ENCODE measurements at places on chromosomes 4 and X.

DNA sequence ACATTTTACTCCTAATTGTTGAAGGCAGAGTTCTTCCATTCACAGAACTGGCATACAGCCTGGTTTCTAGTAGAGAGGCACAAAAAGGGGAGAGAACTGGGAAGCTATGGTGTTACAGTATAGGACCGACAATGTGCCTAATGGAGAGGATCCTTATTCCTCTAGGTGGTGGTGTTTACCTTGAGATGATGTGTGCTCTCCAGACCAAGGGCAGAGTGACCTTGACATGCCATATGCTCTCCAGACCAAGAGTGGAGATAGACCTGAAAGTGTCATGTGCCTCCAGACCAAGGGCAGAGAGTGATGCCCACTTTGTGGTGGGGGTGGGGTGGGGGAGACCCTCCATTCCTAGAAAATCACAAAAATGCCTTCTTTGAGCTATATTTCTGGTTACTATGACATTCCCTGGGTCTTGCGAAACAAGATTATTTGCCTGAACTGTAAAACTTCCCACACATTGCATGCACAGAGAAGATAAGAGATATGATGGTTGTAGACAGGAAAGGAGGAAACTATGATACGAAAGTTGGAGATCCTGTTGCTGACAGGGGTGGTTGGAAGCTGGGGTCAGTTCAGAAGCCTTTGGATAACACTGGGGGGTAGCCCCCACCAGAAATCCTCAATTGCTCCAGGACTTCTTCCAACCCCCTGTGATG, 119.7 kb downstream of the TEX13C start:
- DNase-seq: no peak

GRCh38 chr4:102469806-102470205, 31.4 kb upstream of the NFKB1 start:
- no peak for DNase-seq

DNA sequence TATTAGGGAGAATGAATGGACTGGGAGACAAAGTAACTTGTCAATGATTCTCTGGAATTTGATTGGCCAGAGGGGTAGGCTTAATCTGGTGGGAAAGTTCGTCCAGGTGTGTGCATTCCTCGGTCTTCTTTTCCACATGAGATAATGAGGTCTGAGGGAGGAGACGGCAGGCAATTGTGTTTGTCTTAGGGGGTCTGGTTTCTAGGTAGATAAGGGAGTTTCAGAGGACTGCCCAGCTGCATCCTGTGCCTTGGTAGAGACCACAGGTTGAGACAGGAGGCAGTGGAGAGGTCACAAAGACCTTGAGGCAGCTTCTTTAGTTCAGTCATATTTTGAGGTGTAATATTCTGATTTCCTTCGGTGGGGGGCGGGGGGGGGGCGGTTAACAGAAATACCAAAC, 4.3 kb downstream of the MGST2 start:
- DNase-seq: no peak

DNA sequence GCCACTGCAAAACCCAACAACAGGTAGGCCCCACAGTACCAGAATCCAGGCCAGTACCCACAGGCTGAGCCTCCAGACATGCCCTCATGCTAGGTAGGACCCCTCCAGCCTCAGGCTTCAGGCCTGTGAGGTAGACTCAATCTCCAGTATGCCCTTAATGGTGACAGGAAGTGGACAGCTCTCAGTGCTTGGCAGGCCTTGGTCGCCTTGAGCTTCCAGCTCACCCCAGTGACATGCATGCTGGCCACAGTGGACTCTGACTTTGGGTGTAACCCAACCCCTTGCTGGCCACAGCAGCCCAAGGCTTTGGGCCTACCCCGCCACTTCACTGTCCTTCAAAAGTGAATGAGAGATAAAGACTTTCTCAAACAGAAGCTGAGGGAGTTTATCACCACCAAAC, 324.2 kb downstream of the ANTXR2 start:
- DNase-seq: no peak

DNA sequence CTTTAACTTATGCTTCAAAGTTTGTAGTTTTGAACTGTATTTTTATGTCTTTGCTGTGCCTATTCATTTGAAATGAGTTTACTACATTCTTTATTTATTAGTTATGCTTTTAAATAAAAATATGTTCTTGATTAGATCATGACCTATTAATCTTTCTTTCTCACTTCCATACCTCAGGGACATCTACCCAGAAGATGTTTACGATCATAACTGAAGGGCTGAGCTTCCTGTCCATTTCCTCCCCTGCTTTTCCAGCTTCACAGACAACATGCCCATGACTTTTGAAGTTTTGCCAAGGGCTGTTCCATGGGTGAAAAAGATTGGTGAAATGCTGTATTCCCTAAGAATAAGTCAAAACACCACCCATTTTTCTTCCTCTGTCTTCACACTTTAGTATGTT, 99.7 kb upstream of the DDIT4L start:
- no peak for DNase-seq

DNA sequence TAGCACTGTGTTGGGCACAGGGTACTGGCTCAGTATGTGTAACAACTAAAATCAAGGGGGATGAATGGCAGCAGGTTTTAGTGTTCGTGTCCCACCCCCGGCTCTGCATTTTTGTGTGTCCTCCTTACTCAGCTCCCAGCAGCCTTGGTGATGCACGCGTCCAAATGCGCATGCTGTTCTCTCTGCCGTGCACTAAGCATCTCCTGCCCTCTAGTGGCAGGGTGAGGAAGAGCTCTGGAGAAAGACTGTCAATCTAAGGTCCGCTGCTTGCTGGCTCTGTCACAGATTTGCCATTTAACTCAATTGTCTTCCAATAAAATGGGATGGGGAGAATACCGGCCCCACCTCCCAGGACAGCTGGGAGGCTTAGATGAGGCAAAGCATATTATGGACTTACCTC, 61.4 kb downstream of the WFS1 start:
- no peak for DNase-seq

DNA sequence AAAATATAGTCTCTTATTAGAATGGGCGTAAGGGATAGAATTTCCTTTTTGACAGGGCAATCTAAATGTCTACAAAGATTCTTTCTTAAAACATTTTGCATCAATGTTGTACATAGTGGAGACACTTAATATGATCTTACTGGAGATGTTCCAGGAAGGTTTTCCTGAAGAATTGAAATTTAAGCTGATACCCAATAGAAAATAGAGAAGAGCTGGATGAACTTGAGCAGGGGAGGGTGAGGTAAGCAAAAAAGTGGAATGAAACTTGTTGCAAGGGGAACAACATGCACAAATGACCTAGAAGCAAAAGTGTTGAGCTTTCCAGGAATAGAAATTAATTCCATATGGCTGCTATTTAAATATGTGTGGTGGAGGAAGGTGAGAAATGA, 19.7 kb downstream of the SLAIN2 start:
- no peak for DNase-seq

- peak; percentile 6 for DNase-seq
These were observed 468 bp downstream of the ZMYM3 start for GRCh38 chrX:71253253-71254091.

DNA sequence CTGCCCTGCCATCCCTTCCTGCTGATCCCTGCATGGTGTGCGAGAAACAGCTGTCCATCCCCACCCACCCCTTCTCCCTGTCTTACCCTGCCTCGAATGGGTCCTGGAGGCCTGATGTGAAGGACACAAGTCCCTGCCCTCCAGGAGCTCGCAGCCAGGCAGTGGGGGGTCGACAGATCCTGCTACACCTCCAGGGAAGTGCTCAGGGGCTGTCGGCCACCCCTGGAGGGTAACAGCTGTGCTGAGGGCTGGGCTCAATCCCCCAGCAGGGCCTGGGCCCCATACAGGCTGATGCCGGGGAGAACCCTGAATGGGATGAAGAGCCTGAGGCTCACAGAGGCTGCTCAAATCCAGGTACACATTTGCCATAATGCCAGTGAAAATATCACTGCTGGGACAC, 17.6 kb downstream of the HMX1 start:
- no peak for DNase-seq

- no peak for DNase-seq
These were observed 245.8 kb upstream of the GK2 start for GRCh38 chr4:79653871-79654270.

DNA sequence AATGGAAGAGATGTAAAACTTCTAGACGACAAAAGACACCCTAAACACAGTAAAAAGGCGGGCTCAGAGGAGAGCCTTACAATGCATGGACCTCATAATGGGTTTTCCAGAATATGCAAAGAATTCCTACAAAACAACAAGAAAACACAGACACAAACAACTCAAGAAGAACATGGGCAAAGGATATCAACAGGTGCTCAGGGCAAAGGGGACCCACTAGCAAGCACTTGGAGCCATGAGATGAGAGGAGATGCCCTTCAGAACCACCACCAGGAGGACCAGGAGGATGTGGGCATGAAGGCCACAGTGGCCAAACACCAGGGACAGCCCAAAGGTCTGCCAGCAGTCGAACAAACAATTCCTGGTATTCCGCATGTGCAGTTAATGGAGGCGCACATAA, 17.2 kb downstream of the PDZD4 start:
- DNase-seq: no peak

GRCh38 chrX:13043138-13043537, 1.3 kb downstream of the FAM9C start:
- no peak for DNase-seq

- DNase-seq: no peak
These were observed 256.8 kb downstream of the DHRSX start for GRCh38 chrX:2243913-2244460.

DNA sequence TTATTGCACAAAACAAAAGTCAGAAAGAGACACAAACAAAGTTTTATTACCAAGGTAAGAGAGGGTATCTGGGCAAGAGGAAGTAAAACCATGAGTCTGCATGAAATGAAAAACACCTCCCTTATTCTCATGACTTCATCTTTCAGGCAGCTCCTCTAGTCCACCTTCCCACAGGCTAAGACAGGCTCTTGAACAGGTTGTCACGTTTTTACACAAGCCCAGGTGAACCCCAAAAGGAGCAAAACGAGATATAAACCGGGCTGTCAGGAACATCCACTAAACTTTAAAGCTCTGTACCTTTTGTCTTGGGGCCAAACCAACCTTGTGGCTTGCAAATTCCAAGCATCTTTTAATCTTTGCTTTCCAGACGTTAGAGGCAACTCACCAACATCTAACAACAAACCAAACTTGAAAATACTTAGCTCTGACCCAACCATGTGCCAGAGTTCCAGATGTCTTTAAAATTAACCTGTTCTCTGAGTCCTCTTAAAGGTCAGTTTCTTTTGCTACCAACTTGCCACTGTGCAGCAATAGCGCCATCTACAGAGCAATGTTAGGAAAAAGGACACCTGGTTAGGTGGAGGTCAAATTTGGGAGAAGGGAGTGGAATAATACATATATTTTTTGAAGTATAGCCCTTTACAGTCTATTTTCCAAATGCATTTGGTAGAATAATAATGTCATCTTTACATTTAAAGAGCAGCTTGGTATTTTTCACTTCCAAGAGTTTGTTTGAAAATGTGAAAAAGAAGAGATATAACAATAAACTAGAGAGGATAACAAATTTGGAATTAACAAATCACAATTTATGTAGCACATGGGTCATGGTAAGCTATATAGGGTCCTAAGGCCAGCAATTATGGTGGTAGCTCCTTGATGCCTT, 73.1 kb downstream of the QRFPR start:
- DNase-seq: no peak

DNA sequence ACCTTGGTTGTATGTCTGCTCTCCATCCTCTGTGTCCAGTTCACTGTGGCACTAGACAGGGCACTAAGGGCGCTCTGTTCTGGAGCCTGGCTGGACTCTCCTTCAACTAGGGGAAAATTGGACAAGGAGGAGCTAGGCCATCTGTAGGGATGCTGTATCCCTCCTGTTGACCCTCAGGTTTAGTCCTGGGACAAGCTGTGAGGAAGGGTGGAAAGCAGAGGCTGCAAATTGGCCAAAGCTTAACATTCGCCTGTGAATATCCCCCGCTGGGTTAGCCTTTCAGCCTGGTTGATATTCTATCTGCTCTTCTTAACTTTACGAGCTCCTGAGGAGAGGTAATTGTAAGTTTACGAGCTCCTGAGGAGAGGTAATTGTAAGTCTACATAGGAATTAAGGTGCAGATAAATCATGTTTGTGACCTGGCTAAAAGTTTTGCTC, 64.4 kb upstream of the ENPEP start:
- no peak for DNase-seq

DNA sequence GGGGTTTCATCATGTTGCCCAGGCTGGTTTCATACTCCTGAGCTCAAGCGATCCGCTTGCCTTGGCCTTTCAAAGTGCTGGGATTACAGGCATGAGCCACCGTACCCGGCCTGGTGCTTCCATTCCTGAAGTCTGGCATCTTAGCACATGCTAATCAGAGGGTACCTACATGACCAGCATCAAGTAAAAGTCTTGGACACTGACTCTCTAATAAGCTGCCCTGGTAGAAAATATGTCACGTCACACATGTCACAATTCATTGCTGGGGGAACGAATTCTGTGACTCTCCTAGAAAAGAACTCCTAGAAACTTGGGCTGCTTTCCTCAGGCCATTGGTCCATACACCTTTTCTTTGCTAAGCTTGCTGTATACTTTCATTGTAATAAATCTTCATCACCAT, 19.1 kb upstream of the XAGE2 start:
- DNase-seq: no peak

- DNase-seq: no peak
These were observed 12.8 kb downstream of the AFF1 start for GRCh38 chr4:86947501-86948120.

DNA sequence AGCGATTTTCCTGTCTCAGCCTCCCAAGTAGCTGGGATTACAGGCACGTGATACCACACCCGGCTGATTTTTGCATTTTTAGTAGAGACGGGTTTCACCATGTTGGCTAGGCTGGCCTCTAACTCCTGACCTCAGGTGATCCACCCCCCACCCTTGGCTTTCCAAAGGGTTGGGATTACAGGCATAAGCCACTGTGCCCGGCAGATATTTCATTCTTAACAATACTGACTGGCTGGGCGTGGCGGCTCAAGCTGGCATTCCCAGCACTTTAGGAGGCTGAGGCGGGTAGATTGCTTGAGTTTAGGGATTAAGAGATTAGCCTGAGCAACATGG, 1.3 kb downstream of the PQBP1 start:
- DNase-seq: no peak

DNA sequence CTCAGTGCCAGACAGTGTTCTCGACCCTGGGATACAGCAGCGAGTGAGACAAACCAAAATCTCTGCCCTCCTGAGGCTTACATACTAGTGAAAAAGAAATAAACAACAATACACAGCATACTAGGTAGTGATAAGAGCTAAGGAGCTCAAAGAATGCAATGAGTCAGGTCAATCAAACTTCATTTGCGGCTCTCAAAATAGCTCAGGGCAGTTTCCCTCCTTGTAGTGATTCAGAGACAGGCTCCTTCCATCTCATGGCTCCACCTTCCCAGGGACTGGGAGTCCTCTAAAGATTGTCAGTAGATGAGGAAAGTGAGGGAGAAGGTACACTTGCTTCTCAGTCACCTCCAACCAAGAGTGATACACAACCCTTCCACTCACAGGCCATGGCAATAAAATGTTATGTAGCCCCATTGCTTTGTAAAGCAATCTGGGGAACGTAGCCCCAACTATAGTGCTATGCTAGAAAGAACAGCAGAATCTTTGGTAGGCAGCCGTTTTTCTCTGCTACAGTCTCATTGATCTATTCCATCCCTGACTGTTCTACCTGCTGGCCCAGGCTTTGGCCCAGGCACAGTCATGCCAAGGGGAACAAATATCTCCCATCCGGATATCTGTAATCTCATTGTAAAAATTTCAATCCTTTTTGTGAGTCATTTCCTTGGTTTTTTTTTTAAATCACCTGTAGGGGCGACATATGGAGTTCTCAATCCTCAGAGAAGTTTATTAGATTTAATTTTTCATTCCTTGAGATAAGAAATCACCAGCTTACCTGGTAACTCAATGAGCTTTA, 183.1 kb upstream of the S100G start:
- DNase-seq: no peak

Data from activated T-helper 1 cell treated with anti-CD3 and anti-CD28 coated beads, Interleukin-2, amount 50 U/mL, for 16 hours (primary cell).